Testis (tissue), 5 donors: ENCODE measurements at places on chromosomes 4 and X. TPM values are rescaled to one million over a fixed set of nuclear protein-coding genes. Genes with fewer than 3 reads are reported as not detected.

The CLGN gene
- 75.6 TPM for polyA plus RNA-seq

The DGKK gene
- 0.47 TPM for polyA plus RNA-seq

The FHDC1 gene
- 2.9 TPM for polyA plus RNA-seq

The TCEAL6 gene
- 40.3 TPM for polyA plus RNA-seq

The PPM1K gene
- polyA plus RNA-seq, result 40.6 TPM
